T-cell (primary cell): ENCODE measurements at places on chromosomes 3 and 15. TPM values are rescaled to one million over a fixed set of nuclear protein-coding genes. Genes with fewer than 3 reads are reported as not detected.

GRCh38 chr3:179046497-179047353 is 24.9 kb downstream of the ZMAT3 start:
- no peak for DNase-seq

DNA sequence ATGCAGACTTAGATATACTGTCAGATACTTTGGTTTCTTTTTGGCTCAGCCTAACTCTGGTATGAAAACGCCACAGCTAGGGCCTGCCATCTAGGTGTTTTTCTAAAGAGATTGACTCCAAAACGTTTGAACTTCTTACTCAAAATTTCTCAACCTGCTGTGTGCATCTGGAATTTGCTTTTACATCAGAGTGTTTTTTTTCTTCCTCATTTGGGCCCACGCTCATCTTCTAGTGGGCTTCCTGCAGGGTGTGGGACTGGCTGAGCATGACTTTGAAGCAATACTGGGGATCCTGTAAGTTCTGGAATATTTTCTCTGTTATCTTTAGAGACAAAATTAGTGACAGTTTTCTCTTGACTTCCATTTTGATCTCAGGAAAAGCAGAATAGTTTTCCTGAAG is 117.8 kb downstream of the NR1D2 start:
- no peak for DNase-seq

DNA sequence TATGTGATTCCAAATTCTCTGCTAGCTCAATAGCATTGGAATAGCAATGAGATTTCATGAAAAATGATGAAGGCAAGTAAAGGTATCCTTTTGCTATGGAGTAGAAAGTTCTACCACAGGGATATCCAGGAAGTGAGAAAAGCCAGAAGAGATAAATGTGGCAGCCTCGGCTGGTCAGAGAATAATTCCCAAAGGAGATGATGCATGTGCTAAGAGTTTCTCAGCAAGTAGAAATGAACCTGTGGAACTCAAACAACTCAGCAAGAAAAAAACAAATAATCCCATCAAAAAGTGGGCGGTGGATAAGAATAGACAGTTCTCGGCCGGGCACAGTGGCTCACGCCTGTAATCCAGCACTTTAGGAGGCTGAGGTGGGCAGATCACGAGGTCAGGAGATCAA is 38.2 kb downstream of the ALS2CL start:
- no peak for DNase-seq

DNA sequence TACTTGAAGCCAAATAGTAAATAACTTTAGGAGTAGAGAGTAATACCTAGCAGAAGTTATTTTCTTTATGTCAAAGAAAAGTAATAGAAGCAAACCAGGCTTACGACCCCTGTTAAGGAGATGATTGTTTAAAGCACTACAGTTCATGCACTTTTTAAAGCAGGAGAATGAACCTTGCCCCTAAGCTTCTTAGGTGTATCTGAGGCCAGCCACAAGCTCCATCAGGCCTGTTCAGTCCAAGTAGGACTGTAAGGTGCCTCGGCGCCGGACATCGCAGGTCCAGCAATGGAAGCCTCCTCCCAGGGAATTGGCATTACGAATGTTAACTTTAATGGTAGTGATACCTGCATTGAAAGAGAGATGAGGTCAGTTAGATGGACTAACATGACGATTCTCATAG is 16.5 kb downstream of the GATM start:
- DNase-seq = no peak

DNA sequence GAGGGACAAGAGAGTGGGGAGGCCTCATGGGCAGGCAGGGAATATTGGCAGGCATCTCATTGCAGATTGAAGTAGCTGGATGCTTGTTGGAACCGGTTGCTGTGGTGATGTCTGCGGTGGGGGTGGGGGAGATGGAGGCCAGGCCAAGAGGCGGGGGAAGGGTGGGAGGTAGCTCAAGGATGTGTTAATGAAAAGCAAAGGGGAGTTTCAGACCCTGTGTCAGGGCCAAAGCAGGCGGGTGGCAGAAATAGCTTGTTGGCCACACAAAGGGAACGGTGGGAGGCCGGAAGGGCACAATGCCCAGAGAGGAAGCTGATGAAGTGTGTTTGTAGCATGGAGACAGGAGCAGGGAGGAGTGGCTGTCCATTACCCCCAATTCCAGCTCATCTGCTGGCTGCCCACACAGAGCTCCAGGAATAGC is 28.0 kb downstream of the CCDC33 start:
- DNase-seq = no peak

GRCh38 chr3:194139071-194139813 is 3.3 kb downstream of the HES1 start:
- no peak for DNase-seq

- DNase-seq = no peak
Measured at GRCh38 chr3:52162250-52162872, 8.1 kb upstream of the POC1A start.

- no peak for DNase-seq
Measured at GRCh38 chr15:94125156-94125555, 106.2 kb upstream of the MCTP2 start.

DNA sequence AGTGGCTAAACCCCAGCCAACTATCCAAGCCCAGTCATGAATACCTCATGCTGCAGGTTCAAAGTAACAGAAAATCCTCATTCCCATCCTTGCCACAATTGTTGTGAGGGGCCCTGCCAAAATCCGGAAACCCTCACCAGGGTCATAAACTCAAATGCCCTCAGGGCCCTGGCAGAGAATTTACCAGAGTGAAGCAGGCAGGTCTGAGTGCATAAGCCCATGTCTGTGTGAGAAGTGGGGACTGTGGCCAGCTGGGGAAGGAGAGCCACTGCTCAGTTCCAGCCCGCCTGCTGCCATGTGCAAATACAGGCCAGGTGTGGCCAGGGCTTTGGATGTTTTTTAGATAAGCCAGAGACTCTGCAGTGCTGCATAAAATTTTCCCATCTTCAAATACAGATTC is 7.0 kb downstream of the CEP152 start:
- DNase-seq = no peak

- DNase-seq = no peak
Measured at GRCh38 chr15:67119238-67119846, 53.9 kb downstream of the SMAD3 start.

GRCh38 chr3:184261854-184262763 is 756 bp upstream of the CAMK2N2 start:
- no peak for DNase-seq

GRCh38 chr3:196660381-196661166 is 21.1 kb downstream of the NRROS start:
- no peak for DNase-seq

GRCh38 chr15:43095243-43095642 is 10.6 kb downstream of the UBR1 start:
- no peak for DNase-seq

GRCh38 chr3:5188419-5189221 is 1.1 kb downstream of the EDEM1 start:
- peak; percentile 72 for DNase-seq

DNA sequence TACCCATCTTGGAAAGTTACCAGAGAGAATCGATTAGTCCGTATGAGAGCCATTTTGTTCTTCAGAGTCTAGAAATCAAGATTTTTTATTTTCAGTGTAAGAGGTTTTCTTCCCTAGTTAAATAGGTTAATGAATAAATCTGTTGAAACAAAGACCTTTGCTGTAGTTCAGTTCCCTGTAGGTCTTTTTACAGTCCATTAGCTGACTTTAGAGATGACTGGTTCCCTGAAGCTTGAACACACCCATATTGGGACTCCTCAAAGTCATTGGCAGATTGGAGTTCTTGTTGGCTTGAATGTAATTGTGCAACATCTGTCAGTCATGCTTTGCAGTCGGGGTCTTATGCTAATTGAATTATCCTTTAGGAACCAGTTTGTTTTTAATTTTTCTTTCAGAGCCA is 45.3 kb downstream of the SEMA6D start:
- DNase-seq = no peak

DNA sequence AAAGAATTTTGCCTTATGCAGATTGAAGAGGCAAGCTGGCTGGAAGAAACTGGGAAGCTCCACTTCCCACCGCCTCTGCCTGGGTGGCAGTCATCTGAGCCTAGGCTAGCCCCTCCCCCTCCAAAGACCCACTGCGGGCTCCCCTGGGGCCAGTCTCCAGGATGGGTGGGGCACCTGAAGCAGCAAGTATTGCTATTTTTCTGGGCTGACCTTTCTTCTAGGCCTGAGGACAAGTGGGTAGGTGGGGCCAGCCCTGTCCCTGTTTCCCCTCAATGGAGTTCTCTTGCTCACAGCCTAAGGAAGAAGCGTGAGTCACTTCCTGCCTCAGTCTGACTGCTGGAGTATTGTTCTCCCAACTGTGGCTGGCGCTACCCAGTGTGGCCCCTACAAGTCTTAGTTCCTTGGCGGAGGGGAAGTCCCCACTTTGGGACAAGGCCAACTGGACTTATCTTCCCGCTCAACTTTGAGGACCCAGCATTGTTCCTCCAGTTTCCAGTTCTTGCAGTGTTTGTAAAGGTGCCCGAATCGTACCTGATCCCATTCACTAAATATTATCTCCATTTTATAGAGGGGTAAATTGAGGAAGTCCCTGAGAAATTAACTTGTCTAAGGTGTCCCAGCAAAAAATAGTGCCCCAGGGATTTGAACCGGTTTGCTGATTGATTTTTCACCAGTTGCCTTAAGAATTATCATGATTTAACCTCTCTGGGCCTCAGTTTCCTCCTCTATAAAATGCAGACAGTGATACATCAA is 1.4 kb downstream of the FURIN start:
- DNase-seq = no peak

DNA sequence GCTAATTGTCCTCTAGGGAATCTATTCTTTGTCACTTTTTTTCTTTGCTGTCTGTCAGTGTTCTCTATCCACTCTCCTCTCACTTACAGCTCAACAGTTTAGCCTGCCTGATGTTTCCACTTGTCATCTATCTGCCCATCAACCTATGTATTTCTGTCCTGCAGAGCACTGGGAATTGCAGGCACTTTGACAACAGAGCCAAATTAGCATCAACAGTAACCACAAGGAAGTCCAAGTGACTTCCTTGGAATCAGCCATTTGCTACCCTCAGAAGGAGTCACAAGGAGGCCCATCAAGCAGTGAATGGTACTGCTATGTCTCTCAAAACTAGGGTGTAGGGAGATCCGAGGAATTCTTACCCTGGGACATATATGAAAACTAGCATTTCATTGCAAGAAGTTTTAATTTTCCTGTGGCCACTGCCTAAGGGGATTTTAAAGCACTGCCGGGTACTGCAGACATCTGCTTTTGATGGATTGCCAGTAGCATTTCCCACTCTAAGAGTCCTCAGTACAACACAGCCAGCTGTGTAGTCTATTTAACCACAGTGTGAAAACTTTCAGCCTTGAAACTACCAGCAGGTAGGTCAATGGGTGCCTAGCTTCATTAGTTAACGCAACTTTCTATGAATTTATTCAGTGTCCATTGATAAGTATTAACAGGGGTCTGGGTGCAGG is 898.8 kb downstream of the NTRK3 start:
- no peak for DNase-seq

GRCh38 chr15:77187751-77188464 is 117.0 kb upstream of the TSPAN3 start:
- DNase-seq = no peak

DNA sequence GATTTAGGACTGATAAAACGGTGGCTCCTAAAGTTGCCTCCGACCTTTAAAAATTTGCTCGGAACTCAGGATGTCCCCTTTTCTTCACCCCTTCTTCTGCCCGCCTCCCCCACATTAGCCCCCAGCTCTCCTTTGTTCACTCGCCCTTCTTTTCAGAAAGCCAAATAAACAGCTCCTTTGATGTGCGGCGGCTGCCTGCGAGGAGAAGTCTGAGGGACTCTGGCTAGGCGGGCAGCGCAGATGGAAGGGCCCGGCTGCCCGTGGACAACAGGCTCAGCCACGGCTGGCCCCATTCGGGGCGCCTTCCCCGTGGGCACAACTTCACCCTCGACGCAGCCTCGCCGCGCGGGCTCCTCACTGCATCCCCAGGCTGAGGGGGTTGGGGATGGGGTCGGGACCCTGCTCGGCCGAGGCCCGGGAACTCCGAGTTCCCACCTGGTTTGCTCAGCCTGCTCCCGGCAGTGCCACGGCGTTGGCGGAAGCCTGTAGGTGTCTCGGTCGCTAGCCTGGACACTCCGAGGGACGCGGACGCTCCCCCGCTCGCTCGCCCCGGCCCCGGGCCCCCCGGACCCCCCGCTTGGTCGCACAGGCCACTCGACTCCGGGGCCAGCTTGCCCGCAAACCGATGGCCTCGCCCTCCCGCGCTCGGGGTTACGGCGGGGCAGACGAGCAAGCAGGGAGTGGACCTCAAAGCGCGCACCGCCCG is 897 bp upstream of the TLE3 start:
- DNase-seq = no peak

GRCh38 chr3:53287131-53287629 is 31.4 kb upstream of the TKT start:
- DNase-seq = no peak

The CELF6 gene
- total RNA-seq = 5.6 TPM

The ZNF621 gene
- total RNA-seq = 23.0 TPM

The KNL1 gene
- 1.7 TPM for total RNA-seq

The ARNT2 gene
- not detected for total RNA-seq

The C3orf49 gene
- not detected for total RNA-seq

The AGTR1 gene
- total RNA-seq = not detected

The LYZL4 gene
- not detected for total RNA-seq

The SI gene
- not detected for total RNA-seq
